ENCODE measurements at places on chromosomes 5 and 9. TPM values are rescaled to one million over a fixed set of nuclear protein-coding genes. Genes with fewer than 3 reads are reported as not detected.

NR4A3 gene
- 3.0 TPM for polyA plus RNA-seq

TAF11L5 gene
- polyA plus RNA-seq: not detected

SH3GL2 gene
- polyA plus RNA-seq: 328 TPM

SCGB3A2 gene
- not detected for polyA plus RNA-seq

SLC34A3 gene
- polyA plus RNA-seq: not detected

MPDZ gene
- 21.8 TPM for polyA plus RNA-seq

ADAMTS19 gene
- polyA plus RNA-seq: 0.53 TPM

PRDM9 gene
- not detected for polyA plus RNA-seq

SHB gene
- polyA plus RNA-seq: 0.14 TPM

F12 gene
- 1.3 TPM for polyA plus RNA-seq

IL3 gene
- polyA plus RNA-seq: not detected

SLC9A3 gene
- polyA plus RNA-seq: 2.3 TPM

PGM5 gene
- polyA plus RNA-seq: 0.39 TPM

UIMC1 gene
- 11.2 TPM for polyA plus RNA-seq

PAPPA gene
- polyA plus RNA-seq: 0.29 TPM

ZFP37 gene
- polyA plus RNA-seq: 6.1 TPM

C9orf50 gene
- polyA plus RNA-seq: not detected

NELFB gene
- 1.0 TPM for polyA plus RNA-seq

PCDHGA3 gene
- 1.3 TPM for polyA plus RNA-seq

GRM6 gene
- polyA plus RNA-seq: 0.05 TPM

CLIC3 gene
- polyA plus RNA-seq: not detected

WDR38 gene
- polyA plus RNA-seq: not detected

PFN3 gene
- not detected for polyA plus RNA-seq

ZNF366 gene
- not detected for polyA plus RNA-seq

TCF7 gene
- polyA plus RNA-seq: 0.11 TPM

EGR1 gene
- 19.6 TPM for polyA plus RNA-seq

ACOT12 gene
- not detected for polyA plus RNA-seq

ABO gene
- polyA plus RNA-seq: 0.10 TPM

SGCD gene
- 4.5 TPM for polyA plus RNA-seq

SARDH gene
- not detected for polyA plus RNA-seq

MXD3 gene
- not detected for polyA plus RNA-seq

DRD1 gene
- polyA plus RNA-seq: 10.2 TPM

Data from Purkinje cell (primary cell).